Midbrain (tissue), 1 donor: ENCODE measurements at places on chromosomes 16 and 17.

DNA sequence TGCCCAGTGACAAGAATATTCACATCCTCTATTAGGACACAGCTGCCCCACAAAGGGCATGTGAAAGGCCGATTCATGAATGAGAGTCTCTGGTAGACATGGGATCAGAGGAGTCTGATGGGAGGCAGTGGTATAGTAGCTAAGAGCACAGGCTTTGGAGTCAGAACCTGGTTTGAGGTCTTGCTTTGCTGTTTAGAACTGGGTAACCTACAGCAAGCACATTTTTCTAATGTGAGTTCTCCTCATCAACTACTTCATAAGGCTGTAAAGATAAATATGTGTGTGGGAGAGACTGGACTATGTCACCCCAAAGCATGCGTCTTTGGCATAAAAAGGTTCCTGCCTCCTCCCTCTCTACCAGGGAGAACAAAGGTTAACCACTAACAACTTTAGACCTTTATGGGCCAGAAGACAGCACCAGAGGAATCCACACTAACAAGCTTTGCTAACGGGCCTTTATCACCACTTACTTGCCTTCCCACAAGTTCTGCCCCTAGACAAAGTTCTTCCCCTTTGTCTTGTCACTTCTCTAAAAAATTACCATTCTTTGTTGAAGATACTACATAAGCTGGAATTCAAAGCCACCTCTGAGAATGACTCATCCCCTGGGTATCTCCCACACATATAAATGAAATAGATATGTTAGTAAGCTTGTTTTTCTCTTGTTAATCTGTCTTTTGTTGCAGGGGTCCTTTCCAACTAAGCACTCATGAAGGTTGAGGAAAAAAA lies 21.1 kb downstream of the CDR2 start:
- no peak for DNase-seq

DNA sequence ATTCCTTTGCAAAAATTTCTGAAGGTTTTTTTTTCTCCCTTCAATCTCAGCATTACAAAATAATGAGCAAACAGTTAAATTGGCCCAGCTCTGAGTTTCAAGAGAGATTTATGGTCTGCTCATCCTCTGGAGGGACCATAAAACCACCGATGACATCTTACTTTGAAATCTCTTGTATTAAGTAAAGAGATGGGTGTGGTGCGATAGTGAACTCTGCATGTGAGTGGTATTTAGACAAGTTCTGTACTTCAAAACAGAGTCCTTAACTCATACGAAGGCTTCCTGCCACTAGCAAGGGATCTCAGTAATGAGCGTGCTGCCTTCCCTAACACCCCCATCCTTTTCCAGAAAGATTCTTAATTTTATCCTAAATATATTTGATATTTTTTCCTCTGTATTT lies 2.1 kb downstream of the FAM20A start:
- DNase-seq = no peak

GRCh38 chr17:72988451-72988850 lies 104.0 kb downstream of the SLC39A11 start:
- DNase-seq = no peak

DNA sequence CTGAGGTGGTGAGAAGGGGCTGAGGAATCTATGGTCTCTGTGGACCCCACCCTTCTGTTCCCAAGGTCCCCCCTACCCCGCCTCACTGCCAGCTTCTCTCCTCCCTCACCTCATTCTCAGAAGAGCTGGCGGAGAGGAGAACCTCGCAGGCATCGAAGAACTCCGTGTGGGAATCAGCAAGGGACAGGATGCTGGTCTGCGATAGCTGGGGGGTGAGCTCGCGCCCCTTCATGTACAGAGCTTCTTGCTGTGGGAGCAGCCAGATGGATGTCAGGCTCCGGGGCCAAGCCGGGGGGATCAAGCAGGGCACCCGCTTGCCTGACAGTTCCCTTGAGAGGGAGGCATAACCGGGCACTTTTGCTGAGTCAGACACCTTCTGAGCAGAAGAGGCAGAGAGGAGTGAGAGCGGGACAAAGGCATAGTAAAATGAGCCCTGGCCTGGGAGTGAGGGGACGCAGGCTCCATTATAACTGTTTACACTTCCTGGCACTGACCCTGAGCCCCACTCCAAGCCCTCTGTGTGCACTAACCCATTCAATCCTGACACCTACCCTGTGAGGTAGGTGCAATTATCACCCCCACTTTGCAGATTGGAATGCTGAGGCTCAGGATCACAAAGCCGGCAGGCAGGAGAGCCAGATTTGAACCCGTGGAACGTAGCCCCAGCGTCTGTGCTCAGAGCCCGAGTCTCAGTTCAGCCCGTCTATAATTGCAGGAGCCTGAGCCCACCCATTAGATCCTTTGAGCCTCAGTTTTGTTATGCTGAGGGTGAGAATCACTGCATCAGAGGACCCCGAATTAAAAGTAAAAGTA lies 6.3 kb downstream of the OSBPL7 start:
- no peak for DNase-seq

DNA sequence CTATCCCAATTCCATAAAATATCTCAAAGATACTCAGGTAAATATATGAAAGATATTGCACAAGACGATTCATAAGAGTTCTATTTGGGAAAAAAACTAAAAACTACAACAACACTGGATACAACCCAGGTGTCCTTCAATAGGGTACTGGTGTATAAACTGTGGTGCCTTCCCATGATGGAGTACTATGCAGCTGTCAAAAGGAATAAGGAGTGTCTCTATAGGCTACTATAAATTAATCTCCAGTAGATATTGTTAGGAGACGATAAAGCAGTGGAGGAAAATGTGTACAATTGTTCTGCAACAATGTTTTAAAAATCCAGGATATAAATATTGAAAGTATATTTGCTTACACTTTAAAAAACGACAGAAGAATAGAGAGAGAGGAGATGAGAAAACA lies 2.4 kb upstream of the KRTAP4-12 start:
- no peak for DNase-seq

DNA sequence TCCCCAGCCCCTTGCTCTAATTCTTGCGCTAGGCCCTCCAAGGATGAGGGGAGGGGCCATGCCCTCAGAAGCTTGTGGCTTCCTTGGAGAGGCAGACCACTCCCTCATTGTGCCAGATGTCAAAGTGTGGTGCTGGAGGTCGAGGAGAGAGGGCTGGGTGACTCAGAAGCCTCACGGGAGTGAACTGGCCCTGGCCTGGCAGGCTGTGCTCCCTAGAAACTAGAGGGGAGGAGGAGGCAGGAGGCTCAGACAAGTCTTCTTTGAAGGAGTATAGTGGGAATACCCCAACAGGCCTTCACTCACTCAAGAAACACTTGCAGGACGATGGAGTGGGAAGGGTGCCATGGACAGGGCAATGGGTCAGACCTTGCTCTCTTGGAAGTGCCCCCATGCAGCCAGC lies 18.5 kb downstream of the ANKRD40 start:
- no peak for DNase-seq

DNA sequence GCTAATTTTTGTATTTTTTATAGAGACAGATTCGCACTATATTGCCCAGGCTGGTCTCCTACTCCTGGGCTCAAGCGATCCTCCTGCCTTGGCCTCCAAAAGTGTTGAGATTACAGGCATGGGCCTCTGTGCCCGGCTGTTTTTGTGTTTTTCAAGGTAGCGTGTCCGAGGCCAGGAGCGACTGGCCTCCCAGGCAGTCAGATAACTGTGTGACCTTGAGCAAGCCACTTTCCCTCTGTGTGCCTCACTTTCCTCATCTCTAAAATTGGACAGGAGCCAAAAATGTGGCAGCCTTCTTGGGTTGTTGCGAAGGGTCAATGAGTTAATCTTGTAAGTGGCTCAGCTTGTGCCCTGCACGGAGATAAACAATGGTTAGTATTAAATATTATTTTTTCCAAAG lies 2.4 kb downstream of the ABCC1 start:
- DNase-seq = no peak
